SIG-M5 (cell line): ENCODE measurements at places on chromosomes 12 and 14.

GRCh38 chr12:108234158-108234557 is 105.0 kb downstream of the CMKLR1 start:
- DNase-seq = no peak

DNA sequence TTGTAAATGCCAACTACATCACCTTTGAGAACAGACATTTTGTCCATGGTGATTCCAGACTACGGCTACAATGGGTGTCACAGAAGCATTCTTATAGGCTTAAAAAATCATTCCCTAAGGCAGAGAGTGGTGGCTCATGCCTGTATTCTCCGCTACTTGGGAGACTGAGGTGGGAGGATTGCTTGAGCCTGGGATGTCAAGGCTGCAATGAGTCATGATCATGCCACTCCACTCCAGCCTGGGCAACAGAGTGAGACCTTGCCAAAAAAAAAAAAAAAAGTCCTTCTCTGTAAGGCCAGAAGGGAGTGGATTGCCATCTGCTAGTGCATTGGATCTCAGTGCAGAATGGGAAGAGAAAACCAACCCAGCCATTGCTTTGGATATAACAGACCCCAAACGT is 522.5 kb downstream of the VRK1 start:
- DNase-seq = no peak

- no peak for DNase-seq
Measured at GRCh38 chr12:125149160-125150108, 84.2 kb downstream of the AACS start.

- DNase-seq = no peak
Measured at GRCh38 chr14:68124979-68125731, 305.6 kb downstream of the RAD51B start.

GRCh38 chr14:23447361-23448350 is 12.2 kb upstream of the MYH7 start:
- DNase-seq = no peak

- DNase-seq = no peak
Measured at GRCh38 chr14:57317248-57317833, 48.6 kb downstream of the AP5M1 start.

DNA sequence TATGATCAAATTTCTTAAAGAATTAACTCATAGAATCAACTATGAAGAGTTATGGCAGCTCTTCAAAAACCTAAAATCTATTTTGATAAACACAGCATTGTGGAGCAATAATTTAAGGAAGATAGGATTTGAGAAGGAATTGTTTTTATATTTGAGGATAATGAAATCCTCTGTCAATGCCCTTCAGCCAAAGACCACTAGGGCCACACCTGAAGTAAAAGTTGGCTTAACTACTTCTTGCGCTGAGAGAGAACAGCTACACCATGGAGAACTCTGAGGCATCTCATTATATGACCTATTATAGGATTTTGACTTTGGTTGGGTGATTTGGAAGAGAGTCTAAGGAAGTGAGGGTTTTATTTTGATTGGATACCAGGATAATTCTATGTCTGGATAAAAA is 237.2 kb downstream of the TMTC2 start:
- DNase-seq = no peak

GRCh38 chr14:92923744-92924103 is 774 bp downstream of the CHGA start:
- DNase-seq = no peak

GRCh38 chr14:99600232-99600888 is 3.6 kb downstream of the CCDC85C start:
- no peak for DNase-seq

DNA sequence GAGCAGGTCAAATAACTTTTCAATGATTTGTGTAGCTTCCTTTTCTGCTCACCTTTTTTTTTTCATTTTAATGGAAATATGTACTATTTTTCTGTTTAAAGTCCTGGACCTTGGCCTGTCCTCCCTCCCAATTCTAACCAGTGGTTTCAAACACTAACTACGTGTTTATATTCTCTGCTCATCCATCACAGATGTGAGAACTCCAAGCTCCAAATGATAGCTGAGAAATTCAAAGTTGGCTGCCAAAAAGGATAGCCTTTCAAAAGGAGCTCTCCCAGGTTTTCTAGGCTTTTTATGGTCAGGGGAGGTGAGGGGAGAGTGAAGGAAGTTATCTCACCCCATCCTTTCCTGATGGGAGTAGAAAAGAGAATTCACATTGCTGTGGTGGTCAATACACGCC is 486.0 kb upstream of the TBX3 start:
- no peak for DNase-seq
